ENCODE measurements at places on chromosomes 3 and 15.
A peak's percentile ranks its signal among the peaks of the same experiment; 100 is the strongest.

- DNase-seq = no peak
Observed at GRCh38 chr3:193594946-193595689, 2.1 kb downstream of the OPA1 start.

GRCh38 chr3:23761440-23761896 lies 44.3 kb upstream of the UBE2E1 start:
- DNase-seq = peak; percentile 17

DNA sequence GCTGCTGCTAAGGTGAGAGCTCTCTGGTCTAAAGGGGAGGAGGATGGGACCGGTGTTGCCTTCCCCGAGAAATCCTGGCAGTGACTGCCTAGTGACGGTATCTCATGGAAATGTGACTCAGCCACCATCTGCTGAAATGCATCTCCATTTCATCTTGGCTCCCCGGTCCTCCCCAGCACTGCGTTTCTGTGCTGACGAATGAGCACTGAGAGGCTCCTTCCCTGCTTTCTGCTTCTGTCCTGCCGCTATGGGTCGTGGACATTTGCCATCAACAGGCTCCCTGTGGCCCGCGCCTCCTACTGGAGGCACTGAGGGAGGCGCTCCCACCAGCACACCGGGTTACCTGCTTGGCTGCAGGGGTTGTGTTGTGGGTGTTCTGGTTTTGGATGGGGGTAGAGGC lies 13.5 kb upstream of the SEC13 start:
- DNase-seq = no peak

DNA sequence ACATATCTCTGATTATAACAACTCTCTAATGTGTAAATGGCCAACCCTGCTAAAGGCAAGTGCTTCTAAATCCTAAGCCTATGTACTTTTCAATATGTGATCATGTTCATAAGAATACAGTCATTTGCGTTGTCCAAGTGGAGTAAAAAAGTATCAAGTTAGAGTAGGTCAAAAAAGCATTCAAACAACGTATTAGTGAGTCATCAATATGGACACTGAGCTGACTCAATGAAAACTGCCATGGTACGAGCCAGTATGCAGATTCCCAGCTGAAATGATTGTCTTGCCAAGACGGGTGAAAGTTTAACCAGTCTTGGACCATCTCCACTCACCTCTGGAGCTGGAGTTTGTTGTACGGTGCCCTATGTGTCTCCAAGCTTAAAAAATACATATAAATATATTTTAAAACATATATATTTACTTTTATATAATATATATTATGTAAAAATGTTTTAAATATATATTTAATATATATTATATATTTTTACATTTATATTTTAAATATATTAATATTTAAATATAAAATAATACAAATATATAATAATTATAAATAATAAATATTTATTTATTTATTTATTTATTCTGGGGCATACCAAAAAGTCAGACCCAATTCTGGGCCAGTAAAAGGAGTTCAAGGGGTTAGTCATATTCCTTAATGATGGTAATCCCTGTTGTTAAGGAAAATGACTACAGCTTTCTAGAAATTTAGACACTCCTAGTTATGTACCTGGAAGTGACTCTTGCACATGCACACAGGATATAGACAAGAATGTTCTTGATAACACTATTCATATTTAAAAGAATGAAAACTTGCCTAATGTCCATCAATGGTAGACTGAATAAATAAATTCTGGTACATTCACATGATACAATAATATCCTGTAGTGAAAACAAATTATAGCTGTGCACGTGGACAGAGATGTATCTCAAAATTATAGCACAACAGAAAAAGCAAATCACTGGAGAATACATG lies 27.2 kb downstream of the PLSCR4 start:
- no peak for DNase-seq

DNA sequence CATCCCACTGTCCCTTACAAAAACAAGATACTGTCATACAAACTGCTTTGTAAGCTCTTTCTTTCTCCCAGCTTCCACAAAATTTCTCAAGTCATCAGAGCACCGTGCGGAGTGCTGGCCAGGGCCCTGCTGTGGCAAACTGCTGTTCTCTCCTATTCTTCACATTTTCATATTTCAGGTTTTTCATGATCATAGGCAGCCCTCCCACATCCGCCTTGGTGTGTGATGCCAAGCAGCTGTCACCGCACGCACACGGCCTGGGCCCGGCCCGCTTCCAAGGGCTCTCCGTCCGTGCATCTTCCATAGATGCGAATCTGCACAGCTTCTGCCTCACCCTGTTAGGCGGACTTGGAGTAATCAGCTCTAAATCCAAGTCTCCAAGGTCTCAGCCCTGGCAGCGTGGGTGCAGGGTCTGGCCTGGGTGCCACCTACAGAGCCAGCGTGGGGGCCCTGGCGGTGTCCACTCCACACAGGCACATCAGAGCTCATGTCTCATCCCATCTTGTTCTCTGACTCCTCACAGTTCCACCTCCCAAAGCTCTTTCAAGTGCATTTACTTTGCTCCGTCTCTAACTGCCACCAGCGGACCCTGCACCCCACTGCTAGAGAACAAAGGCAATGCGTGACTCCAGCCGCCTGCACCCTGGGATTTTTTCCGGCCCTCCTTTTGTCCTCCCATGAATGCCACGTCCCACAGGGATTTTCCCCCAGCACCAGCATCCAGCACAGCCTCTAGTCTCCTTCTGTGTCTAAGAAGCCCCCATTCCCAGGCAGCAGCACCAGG lies 27.2 kb downstream of the CYFIP1 start:
- peak; percentile 77 for DNase-seq

GRCh38 chr15:69525543-69525942 lies 72.9 kb downstream of the RPLP1 start:
- DNase-seq = no peak

DNA sequence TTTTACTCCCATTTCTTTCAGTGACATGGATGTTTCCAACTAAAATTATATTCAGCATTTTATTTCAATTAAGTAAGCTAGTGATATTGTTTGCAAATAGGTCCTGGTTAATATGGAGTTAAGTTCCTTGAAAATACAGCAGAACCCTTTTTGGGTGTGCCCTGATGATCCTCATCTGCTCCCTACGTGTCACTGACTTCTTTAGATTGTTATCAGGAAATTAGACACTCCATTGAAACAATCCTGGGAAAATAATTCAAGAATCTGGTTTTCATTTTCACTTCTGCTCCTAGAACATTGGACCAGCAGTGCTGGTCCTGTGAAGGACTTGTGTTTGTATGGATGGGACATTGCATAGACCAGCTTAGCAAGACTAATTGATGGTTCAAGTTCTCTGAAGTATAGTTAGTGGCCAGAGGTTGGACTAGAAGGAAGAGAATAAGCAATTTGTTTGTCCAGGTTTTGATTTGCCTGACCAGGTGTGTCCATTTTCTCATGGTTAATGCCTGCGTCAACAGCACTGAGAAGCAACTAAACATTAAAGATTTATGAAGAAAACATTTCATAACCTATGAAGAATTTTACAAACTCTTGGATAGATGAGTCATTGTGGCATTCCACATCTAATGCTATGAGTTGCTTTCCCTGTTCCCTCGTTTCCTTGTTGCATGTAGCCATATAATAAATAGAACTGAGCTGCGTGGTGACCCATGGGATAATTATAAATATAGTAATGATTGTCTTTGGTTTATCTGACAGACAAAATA lies 95.8 kb downstream of the ZPLD1 start:
- DNase-seq = no peak

DNA sequence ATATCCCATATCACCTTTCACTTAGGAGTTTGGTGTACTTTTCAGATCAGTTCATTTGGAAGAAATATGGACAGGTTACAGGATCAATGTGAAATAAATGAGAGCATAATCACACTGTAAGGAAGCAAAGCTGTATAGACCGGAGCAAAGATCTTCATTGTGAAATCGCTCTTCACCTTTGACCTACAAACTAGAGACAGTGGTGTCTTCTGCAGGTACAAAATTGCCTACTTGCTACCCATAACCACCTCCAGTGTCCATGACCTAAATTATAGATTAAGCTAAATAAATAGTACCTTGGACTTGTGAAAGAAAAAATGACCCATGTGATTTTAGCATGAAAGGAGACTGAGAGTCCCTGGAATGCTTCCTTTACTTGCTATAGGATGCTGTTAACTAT lies 379.5 kb upstream of the SUCLG2 start:
- DNase-seq = peak; percentile 26

- DNase-seq = peak; percentile 83
Observed at GRCh38 chr15:86743283-86743903, 663.7 kb downstream of the AGBL1 start.

GRCh38 chr15:39302936-39303335 lies 277.9 kb upstream of the THBS1 start:
- DNase-seq = no peak

DNA sequence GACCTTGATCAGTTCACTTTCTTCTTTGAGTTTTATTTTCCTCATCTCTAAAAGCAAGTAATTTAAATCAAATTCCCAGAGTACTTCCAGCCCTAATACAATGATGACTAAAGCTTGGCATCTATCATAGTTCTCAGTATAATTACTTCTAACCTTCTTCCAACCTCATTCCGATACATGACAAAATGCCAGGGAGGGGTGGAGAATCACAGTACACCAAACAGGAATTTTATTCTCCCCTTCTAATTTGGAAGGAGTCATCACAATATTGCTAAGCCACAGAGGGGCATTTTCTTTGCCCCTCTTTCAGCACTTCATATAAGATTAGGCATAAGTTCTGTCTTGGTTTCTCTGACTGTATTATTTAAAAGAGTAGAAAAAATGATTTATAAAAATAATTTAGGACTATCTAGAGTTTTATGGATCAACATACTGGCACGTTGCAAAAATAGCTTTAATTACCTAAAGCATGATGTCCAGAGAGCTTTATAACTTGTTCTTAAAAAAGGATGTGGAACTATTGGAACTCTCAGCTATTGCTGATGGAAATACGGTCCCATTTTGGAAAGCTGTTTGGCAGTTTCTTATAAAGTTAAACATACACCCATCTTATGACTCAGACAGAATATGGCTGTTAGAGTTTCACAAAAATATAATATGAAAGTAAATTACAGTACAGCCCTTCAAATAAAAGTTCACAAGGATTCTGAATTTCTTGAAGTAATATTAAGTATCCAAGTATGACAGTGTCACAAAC lies 86.9 kb upstream of the UBE2E2 start:
- no peak for DNase-seq

DNA sequence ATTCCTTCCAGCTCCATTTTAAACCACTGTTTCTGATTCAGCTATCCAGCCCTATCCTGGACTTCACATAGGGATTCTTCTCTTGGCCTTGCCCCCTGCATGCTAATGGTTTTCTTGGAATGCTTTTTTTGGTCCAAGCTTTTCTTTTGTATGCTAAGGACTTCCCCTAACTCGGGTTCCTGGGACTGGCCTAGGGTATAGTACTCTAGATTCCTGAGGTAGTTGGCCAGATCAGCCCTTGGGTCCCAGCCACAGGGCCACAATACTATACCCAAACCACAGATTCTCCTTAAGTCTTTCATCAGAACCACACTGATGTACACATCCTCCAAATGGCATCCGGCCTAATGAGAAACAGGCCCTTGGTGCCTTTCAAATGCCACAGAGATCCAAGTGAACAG lies 2.8 kb downstream of the FYCO1 start:
- no peak for DNase-seq

- peak; percentile 57 for DNase-seq
Observed at GRCh38 chr3:58173669-58174398, 36.9 kb downstream of the DNASE1L3 start.

GRCh38 chr15:79878078-79878705 lies 18.6 kb downstream of the MTHFS start:
- DNase-seq = no peak

GRCh38 chr3:52405066-52405465 lies 39.8 kb downstream of the SEMA3G start:
- no peak for DNase-seq

- DNase-seq = no peak
Observed at GRCh38 chr15:46442901-46443590, 808.2 kb downstream of the SQOR start.

DNA sequence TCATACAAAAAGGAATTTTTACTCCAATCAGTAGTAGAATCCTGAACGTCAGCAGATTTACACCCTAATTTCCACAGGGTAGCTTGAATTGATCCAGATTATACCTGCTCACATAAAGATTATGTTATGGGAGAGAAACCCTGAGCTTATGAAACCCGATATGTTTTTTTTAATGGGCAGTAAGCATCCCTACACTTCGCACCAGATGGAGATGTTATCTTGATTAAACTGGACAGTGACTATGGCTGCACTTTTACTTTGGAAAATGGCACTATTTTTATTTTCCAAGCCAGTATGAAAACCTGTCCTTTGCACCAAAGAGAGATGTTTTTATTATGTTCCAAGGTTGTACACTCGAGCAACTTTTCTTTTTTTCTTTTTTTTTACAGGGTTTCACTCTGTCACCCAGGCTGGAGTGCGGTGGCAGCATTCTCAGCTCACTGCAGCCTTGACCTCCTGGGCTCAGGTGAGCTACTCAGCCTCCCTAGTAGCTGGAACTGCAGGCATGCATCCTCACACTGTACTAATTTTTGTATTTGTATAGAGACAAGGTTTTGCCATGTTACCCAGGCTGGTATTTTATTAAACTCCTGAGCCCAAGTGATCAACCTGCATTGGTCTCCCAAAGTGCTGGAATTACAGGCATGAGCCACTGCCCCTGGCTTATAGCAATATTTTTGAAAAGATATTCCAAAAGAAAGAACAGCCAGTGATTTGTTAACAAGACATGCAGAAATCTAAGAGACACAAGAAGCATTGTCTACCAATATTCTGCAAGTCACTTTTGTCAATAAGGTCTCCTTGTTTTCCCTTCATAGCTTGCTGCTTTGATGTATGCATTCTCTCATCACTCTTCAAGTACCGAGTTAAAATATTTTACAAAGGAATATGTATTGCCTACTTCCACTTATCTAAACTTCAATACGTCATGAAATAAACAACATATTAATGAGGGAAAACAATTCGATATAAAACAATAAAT lies 1412.6 kb downstream of the ZPLD1 start:
- DNase-seq = no peak

- peak; percentile 94 for DNase-seq
Observed at GRCh38 chr3:190384309-190384756, 3.6 kb upstream of the CLDN16 start.

- DNase-seq = no peak
Observed at GRCh38 chr3:30631243-30631904, 25.0 kb downstream of the TGFBR2 start.

- no peak for DNase-seq
Observed at GRCh38 chr3:113263020-113263419, 51.7 kb downstream of the BOC start.

DNA sequence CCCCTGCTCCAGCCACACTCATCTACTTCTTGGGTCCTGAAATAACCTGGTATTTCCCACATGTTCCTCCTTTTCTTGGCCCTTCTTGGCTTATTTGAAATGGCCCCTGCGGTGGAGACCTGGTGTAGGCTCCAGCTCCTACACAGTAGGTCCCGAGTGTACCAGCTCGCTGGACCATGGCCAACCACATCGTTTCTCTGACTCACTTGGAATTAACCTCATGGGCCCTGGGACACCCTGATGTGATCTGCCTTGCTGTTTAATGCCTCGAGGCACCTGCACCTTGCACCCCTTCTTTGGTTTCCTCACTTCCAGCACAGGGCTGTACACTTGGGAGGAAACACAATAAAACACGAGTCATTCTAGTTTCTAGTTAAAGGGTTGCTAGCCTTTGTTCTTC lies 60.3 kb downstream of the FEM1B start:
- no peak for DNase-seq

GRCh38 chr15:48850648-48851047 lies 27.3 kb upstream of the EID1 start:
- no peak for DNase-seq

- DNase-seq = no peak
Observed at GRCh38 chr3:119099785-119100184, 46.2 kb upstream of the TEX55 start.
